ENCODE measurements at places on chromosomes 2 and 18. TPM values are rescaled to one million over a fixed set of nuclear protein-coding genes. Genes with fewer than 3 reads are reported as not detected.

GRCh38 chr18:13539843-13540476, 186.4 kb downstream of the FAM210A start:
- DNase-seq, result no peak

- no peak for DNase-seq
Observed at GRCh38 chr18:62741118-62741566, 25.8 kb downstream of the PHLPP1 start.

- DNase-seq, result no peak
Observed at GRCh38 chr2:32360416-32360815, 3.6 kb downstream of the BIRC6 start.

DNA sequence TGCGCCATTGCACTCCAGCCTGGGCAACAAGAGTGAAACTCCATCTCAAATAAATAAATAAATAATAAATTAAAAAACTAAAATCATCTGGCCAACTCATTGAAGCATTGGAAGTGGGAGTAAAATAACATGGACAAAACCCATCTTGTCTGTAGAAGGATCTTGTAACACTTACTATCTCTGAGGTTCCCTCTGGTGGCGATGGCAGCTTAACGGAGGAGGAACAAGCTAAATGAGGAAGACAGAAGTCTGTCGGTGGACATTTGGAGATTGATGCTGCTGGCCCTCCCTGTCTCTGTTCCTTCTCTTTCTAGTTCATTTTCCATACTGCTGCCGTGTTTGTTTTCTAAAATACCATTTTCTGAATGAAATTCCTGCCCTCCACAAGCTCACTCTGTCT, 43.4 kb downstream of the ZCCHC2 start:
- peak; percentile 42 for DNase-seq

GRCh38 chr18:35776473-35776872, 194.9 kb downstream of the GALNT1 start:
- no peak for DNase-seq

GRCh38 chr2:1829796-1830195, 85.5 kb upstream of the PXDN start:
- no peak for DNase-seq

DNA sequence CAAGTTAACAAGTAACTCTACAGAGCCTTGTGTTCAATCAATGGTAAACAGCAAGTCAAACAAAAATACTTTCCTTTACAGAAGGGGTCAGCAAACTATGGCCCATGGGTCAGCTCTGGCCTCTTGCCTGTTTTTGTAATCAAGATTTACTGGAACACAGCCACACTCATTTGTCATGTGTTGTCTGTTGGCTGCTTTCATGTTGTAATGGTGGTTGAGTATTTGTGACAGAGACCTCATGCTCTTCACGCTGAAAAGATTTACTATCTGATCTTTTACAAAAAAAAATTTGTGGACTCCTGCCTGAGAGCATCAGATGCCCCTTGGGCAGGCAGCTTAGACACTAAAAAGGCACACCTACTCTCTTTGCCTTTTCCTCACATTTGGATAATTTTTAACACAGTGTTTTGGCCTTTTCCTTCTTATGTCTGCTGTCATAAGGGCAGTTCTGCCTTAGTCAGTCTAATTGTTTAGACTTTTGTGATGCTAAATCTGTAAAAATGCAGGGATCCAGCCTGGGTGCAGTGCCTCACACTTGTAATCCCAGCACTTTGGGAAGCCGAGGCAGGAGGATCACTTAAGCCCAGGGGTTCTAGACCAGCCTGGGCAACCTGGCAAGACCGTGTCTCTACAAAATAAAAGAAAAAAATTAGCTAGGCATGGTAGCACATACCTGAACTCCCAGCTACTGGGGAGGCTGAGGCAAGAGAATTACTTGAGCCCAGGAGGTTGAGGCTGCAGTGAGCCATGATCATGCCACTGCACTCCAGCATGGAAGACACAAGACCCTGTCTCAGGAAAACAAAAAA, 18.3 kb downstream of the IL1B start:
- DNase-seq, result no peak

DNA sequence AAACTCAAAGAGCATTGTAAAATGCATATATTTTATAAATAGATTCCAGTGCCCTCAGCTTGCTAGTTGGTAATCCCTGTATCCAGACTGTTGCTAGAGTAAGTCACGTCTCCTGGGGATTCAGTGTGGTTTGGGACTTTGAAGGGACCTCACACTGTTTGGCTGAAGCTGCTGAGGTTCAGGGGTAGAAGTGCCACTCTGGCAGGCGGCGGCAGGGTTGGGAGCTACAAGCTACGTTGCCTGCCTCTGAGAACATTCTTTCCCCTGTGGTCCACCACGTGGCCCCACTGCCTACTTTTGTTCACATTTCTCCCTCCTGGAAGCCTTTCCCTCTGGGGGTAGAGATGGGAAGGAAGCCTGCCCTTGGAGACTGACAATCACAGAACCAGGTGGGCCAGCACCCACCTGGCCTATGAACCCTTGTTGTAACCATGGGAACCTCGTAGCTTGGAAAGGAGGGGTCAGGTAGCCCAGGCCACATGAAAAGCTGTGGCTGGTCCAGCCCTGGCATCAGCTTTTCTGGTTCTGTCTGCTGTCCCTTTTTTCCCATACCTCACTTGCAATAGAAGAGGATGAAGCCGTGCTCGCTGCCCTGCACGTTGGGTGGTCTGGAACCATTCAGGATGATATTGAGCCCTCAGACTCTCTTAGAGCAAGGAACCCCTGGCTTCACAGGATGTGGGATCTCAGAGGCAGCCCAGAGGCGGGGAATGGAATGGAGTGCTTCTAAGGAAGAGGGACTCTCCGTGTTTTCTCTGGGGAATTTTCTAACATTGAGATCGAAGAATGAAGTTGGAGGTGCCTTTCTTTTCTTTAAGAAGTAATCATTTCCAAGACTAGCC, 2.9 kb downstream of the RNF144A start:
- DNase-seq, result no peak

- DNase-seq, result no peak
Observed at GRCh38 chr2:239884875-239885274, 140.3 kb downstream of the NDUFA10 start.

DNA sequence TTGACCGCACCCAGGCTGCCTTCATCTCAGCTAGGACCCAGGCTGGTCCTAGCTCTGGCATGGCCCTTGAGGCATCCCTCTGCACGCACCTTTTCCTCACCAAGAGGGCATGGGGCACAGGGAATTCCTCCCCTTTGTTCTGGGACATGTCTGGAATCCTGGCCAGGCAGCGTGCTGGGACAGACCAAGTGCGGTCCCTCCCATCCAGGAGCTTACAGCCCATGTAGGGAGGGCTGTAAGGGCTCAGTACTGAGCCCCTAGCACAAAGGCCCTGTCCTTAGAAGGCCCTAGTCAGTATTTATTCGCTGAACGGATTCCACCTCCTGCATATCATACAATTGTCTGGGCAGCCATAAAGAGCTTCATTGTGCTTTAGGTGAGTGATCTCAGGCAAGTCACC, 3.0 kb downstream of the TMEM37 start:
- no peak for DNase-seq

GRCh38 chr2:234404957-234405356, 91.9 kb downstream of the ARL4C start:
- DNase-seq, result no peak

GRCh38 chr18:36160959-36161371, 26.3 kb upstream of the MOCOS start:
- no peak for DNase-seq

GRCh38 chr2:206986943-206987342, 47.6 kb downstream of the CPO start:
- no peak for DNase-seq

GRCh38 chr2:232316461-232317330, 61.9 kb upstream of the ALPP start:
- DNase-seq, result no peak

GRCh38 chr2:39289609-39290008, 45.8 kb upstream of the CDKL4 start:
- DNase-seq, result no peak

DNA sequence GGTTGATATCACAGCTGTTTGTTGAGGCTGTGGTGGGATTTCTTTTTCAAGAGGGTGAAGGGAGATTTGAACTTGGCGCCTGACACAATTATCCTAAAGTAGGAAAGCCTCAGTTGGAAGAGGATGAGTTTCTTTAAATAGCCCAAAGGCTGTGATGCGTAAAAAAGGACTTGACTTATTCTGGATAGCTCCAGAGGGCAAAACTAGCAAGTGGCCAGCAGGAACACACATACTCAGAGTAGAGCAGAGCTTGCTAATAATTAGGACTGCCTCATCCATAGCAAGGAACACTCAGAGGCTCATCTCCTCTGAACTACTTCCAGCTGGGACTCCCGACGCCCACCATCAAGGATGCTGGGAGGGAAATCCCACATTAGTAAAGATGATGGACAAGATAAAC, 74.0 kb downstream of the AFF3 start:
- DNase-seq, result no peak

DNA sequence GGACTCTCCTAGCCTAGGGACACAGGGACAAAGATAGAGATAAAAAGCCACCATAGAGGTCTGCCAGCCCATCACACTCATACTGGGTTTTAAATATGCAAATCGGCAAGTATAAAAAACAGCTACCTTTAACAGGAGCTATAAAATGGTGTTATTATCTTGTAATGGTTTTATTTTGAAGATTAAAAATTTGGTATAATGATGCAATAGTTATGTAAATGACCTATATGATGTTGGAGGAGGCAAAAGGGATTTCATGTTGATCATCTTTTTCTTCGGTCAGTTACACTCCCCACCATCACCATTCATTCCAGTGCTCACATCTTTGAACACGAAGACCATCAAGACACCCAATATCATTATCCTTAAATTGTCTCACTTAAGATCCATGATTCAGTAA, 11.2 kb downstream of the ZNF521 start:
- DNase-seq, result no peak

- no peak for DNase-seq
Observed at GRCh38 chr2:43052944-43053306, 173.5 kb downstream of the ZFP36L2 start.

- peak; percentile 87 for DNase-seq
Observed at GRCh38 chr2:238847841-238848690, at the start of gene TWIST2. Gene TWIST2 (plus strand): TSS chr2:238848085. CDS start chr2:238848216, 131 bp downstream.

GRCh38 chr18:41747723-41748242, 207.3 kb upstream of the PIK3C3 start:
- DNase-seq, result no peak

DNA sequence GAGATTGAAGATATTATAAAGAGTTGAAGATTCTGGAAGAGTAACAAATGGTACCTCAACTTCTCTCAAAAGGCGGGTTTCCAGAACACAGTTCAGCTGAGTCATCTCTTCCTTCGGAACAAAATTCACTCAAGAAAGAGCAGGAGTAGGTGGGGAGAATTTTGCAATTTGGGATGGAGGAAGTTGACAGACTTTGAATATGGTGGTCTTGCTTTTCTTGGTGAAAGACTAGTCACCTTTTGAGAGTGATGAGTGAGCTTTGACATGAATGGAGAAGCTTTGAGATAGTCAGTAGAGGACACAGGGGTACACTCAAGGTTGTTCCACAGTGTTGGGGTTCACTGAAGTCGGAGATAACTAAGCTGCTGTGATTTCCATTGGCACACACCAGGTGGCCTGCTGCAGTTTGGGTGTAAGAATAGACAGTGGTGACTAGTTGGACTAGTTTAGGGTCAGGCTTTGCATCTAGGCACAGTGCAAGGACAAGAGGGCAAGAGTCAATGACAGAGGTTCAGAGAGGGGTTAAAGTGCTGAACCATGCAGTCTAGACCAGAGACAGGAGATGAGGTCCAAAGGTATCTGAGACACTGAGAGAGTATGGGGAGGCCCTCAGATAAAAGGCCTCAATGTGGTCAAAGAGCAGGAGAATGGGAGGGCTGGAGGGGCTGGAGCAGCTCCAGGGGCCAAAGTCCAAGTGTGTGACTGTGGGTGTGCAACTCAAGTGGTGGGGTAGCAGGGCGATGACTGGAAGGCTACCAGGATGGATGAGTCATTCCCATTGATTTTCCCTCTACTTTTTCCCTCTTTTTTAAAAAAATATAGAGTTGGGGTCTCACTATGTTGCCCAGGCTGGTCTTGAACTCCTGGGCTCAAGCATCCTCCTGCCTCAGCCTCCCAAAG, 7.7 kb downstream of the CCL20 start:
- DNase-seq, result no peak

DNA sequence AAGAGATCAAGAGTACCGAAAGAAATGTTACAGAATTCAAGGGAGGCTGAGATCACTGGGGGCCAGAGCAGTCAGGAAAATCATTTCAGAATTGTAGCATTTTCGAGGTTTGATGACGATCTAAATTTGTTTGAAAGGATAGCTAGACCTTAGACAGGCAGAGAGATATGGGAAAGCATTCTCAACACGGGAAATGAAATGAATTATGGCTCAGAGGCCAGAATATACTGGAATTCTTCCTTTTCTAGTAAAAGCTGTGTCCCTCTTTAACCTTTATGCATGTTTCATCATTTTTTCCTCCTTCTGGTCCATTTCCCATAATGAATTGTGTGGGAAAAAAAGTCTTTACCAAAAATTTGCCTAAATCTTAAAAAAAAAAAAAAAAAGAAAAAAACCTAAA, 78.8 kb downstream of the NABP1 start:
- no peak for DNase-seq

DNA sequence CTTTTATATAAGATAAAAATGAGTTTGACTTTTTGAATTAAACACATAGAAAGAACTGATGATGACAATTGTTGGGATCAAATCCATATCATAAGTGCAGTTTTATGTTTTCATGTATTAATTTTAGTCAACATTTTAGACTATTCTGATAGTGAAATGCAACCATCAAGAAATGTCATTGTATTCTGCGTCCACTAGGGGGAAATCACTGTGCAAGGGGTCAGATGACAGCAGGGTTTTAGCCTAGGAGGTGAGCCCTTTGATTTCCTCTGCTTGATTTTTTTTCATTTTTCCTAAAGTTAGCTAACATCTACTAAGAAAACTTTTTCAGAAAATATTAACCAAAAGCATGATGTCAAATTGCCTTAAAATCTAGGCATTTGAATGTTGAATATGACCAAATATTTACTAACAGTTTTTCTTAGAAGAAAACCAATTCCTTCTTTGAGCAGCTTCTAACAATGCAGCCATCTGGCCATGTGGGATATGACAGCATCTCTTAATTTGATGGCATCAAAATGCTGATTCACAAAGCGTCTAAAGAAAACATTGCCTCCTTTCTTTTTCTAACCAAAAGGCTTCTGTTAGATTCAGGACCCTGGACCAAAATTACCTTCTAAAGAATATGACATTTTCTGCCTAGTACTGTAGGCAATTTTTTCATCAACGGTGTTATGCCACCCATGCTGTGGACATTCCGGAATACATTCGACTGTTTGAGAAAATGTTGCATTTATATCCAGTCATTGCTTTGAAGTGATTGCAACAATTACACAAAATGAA, 141.5 kb downstream of the SPHKAP start:
- no peak for DNase-seq

SEC11C gene
- 23.2 TPM for total RNA-seq

RPRM gene
- not detected for total RNA-seq

CFC1 gene
- not detected for total RNA-seq

ANO7 gene
- total RNA-seq, result 1.1 TPM

AP1S3 gene
- total RNA-seq, result 0.50 TPM

CTNNA2 gene
- not detected for total RNA-seq

BCL2L11 gene
- 10.1 TPM for total RNA-seq

KIAA2012 gene
- not detected for total RNA-seq

MDH1B gene
- total RNA-seq, result 1.0 TPM

GLI2 gene
- 2.1 TPM for total RNA-seq

MAP2 gene
- 3.4 TPM for total RNA-seq

Data from left ventricle myocardium superior (tissue), 1 donor.